ENCODE measurements at places on chromosomes 11 and 22. TPM values are rescaled to one million over a fixed set of nuclear protein-coding genes. Genes with fewer than 3 reads are reported as not detected.

- no peaks in the 10 kb centered on the region for H3K4me1 ChIP-seq
- no peak overlapping the region for H3K27ac ChIP-seq
- H3K27me3 ChIP-seq, result no peaks in the 10 kb centered on the region
- no peak overlapping the region for H3K4me3 ChIP-seq
- no peaks in the 10 kb centered on the region for H3K36me3 ChIP-seq
Measured at GRCh38 chr11:111135778-111136570, 109.6 kb upstream of the POU2AF2 start.

- H3K27ac ChIP-seq, result no peak overlapping the region
- no peak overlapping the region for H3K4me3 ChIP-seq
- DNase-seq, result no peak
- H3K27me3 ChIP-seq, result no peaks in the 10 kb centered on the region
- no peaks in the 10 kb centered on the region for H3K36me3 ChIP-seq
Measured at GRCh38 chr22:17422736-17423343, 53.6 kb downstream of the CECR2 start.

- H3K27me3 ChIP-seq, result no peaks in the 10 kb centered on the region
- H3K27ac ChIP-seq, result peak overlapping the region; percentile 84
- H3K36me3 ChIP-seq, result no peaks in the 10 kb centered on the region
- H3K4me1 ChIP-seq, result peaks cover 84% of the 10 kb centered on the region
- peak; percentile 90 for DNase-seq
- H3K4me3 ChIP-seq, result no peak overlapping the region
Measured at GRCh38 chr22:39176143-39176713, 23.7 kb upstream of the CBX7 start.

DNA sequence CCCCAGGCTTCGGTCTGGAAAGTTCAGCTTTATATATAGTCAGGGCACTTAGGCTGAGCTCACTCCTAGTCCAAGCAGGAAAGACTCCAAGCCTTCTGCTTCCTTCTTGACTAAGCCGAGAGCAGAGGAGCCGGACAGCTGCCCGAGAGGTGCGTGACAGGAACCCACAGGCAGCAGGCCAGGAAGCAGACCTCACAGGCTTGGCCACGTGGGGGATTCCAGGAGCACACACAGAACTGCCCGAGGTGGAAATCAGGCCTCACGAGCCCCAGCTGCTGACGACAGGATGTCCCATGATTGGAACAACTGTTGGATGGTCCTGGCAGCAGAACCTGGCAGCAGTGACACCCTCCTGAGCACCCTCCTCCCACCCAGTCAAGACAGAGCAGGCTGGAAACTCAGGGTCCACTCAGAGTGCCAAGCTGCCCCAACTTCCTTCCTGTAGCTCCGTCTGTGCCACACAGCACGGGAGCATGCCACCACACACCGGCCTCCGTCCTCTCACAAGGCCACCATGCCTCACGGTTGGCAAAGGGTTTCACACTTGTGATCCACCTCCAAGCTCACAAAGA is 5.4 kb downstream of the PLA2G6 start:
- H3K27me3 ChIP-seq, result no peaks in the 10 kb centered on the region
- H3K4me1 ChIP-seq, result peaks cover 75% of the 10 kb centered on the region
- no peaks in the 10 kb centered on the region for H3K36me3 ChIP-seq
- no peak for DNase-seq

GRCh38 chr11:5631417-5631816 is 6.6 kb downstream of the TRIM34 start:
- no peaks in the 10 kb centered on the region for H3K4me1 ChIP-seq
- no peak overlapping the region for H3K27ac ChIP-seq
- peaks cover 3% of the 10 kb centered on the region for H3K36me3 ChIP-seq
- DNase-seq, result no peak

DNA sequence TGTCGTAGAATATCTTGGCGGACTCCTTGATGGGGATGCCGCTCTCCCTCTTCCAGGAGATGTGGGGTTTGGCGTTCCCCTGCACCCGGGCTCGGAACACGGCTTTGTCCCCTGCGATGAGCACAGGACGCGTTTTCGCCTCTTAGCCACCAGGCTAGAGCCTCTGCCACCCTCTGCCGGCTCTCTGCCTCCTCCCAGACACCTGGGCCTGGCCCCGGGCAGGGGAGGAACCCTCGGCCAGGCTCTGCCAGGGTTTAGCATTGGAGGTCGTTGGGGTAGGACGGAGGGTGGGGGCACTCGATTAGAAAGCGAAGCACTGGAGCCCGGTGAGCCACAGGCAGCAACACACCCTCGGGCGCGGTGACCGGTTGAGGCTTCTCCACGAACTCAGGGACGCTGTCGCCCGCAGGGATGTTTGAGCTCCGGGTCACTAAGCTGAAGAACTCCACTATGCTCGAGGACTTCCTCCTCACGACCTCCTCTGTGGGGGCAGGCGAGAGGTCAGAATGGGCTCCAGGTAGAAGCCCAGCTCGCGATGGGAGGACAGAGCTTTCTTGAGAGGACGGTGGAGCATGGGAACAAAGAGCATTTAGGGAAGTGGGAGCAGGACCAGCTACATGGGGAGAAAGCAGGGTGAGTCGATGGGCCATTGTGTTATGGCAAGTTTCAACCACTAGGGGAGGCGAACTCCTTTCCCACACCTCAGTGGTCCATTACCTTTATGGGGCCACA is 4.3 kb downstream of the IGSF22 start:
- H3K27ac ChIP-seq, result peak overlapping the region; percentile 34
- H3K4me1 ChIP-seq, result peaks cover 16% of the 10 kb centered on the region
- H3K27me3 ChIP-seq, result no peaks in the 10 kb centered on the region
- DNase-seq, result peak; percentile 84

GRCh38 chr11:48107188-48107704 is 109.4 kb upstream of the OR4B1 start:
- no peaks in the 10 kb centered on the region for H3K36me3 ChIP-seq
- peaks cover 14% of the 10 kb centered on the region for H3K4me1 ChIP-seq

- peaks cover 40% of the 10 kb centered on the region for H3K36me3 ChIP-seq
- no peak overlapping the region for H3K4me3 ChIP-seq
- no peak for DNase-seq
- peaks cover 35% of the 10 kb centered on the region for H3K4me1 ChIP-seq
Measured at GRCh38 chr22:29814003-29814402, 24.1 kb downstream of the ASCC2 start.

DNA sequence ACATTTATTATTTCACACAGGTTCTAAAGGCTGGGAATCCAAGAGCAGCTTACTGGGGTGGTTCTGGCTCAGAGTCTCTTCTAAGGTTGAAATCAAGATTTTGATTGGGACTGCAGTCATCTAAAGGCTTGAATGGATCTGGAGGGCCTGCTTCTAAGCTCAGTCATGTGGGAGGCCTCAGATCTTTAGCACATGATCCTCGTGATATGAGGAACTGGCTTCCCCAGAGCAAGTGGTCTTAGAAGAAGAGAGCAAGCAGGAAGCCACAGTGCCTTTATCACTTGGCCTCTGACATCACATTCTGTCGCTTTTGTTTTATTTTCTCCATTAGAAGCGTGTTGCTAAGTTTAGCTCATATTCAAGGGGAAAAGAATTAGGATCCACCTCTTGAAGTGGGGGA is 88.9 kb downstream of the ARFGAP2 start:
- H3K27ac ChIP-seq, result no peak overlapping the region
- no peaks in the 10 kb centered on the region for H3K4me1 ChIP-seq
- no peak overlapping the region for H3K4me3 ChIP-seq
- DNase-seq, result no peak

DNA sequence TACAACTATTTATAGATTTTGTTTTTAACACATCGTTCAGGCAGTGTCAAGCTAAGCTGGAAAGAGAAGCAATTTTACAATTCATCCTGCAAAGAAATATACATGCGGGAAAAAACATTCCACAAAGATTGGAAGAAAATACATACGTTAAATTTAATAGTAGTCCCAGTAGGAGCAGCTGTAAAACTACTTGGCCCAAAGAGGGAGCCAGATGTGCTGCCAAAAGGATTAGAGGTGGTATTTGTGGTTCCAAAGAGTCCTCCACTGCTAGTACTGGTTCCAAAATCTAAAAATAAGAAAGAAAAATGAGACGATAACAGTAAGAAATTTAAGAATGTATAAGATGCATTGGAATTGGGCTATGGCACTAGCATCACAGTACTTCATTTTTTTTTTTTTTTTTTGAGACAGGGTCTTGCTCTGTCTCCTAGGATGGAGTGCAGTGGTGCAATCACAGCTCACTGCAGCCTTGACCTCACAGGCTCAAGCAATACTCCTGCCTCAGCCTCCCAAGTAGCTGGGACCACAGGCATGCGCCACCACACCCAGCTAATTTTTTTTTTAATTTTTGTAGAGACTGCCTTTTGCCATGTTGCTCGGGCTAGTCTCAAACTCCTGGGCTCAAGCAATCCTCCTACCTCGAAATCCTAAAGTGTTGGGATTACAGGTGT is 21.5 kb downstream of the NUP98 start:
- H3K4me3 ChIP-seq, result no peak overlapping the region
- DNase-seq, result no peak
- peaks cover 72% of the 10 kb centered on the region for H3K36me3 ChIP-seq
- H3K4me1 ChIP-seq, result no peaks in the 10 kb centered on the region
- no peaks in the 10 kb centered on the region for H3K27me3 ChIP-seq
- no peak overlapping the region for H3K27ac ChIP-seq

DNA sequence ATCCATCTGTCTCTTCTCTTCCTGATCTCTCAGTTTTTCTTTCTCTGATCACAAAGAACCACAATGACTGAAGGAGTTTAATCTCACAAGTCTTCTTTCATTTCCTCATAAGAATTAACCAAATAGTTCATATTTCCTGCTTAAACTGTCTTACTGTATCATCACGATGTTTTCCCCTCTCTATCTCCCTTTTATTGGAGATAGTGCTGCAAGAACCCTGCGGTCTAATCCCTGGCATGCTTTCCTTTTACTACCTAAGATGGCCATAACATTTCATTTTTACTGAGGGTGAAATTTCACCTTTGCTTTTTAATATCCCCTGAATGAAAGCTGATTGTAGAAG is 28.9 kb downstream of the CARD18 start:
- peak overlapping the region; percentile 54 for H3K27ac ChIP-seq
- H3K4me1 ChIP-seq, result peaks cover 12% of the 10 kb centered on the region
- H3K4me3 ChIP-seq, result no peak overlapping the region
- H3K27me3 ChIP-seq, result no peaks in the 10 kb centered on the region
- no peak for DNase-seq

GRCh38 chr11:104238916-104239315 is 75.0 kb upstream of the PDGFD start:
- DNase-seq, result no peak
- H3K36me3 ChIP-seq, result no peaks in the 10 kb centered on the region

DNA sequence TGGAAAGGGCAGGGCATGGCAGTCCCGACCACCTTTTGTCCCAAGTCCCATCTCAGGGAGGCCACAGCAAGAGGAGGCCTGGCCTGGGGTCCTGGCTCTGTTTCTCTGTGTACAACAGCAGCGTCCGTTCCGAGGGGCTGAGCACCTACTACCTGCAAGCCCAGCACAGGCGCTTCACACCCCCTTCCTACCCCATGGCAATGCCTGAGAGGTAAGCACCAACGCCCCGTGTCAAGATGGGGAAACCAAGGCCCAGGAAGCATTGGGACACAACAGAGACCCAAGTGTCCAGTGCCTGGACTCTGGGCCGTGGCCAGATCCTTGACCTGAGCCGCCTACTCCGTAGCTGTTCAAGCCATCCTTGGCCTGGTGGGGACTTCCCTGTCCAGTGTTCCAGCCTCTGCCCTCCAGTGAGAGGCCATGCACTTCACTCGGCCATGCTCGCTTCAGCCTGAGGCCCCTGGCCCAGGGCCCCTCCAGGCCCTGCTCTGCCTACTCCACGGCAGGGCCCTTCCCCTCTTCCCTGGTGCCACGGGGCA is 14.3 kb upstream of the TCF20 start:
- DNase-seq, result no peak
- H3K4me1 ChIP-seq, result peaks cover 13% of the 10 kb centered on the region
- H3K27ac ChIP-seq, result no peak overlapping the region
- H3K27me3 ChIP-seq, result peaks cover 12% of the 10 kb centered on the region
- H3K4me3 ChIP-seq, result no peak overlapping the region

Gene FADS2
- total RNA-seq, result 36.6 TPM

Gene LDHAL6A
- not detected for total RNA-seq

Gene MS4A14
- total RNA-seq, result 16.2 TPM

Gene CDCA5
- 1.8 TPM for total RNA-seq

Gene YAP1
- 105 TPM for total RNA-seq

Gene CNIH2
- total RNA-seq, result not detected

Gene EFCAB6
- total RNA-seq, result 25.1 TPM
